ENCODE measurements at places on chromosomes 13 and 19. TPM values are rescaled to one million over a fixed set of nuclear protein-coding genes. Genes with fewer than 3 reads are reported as not detected.

DNA sequence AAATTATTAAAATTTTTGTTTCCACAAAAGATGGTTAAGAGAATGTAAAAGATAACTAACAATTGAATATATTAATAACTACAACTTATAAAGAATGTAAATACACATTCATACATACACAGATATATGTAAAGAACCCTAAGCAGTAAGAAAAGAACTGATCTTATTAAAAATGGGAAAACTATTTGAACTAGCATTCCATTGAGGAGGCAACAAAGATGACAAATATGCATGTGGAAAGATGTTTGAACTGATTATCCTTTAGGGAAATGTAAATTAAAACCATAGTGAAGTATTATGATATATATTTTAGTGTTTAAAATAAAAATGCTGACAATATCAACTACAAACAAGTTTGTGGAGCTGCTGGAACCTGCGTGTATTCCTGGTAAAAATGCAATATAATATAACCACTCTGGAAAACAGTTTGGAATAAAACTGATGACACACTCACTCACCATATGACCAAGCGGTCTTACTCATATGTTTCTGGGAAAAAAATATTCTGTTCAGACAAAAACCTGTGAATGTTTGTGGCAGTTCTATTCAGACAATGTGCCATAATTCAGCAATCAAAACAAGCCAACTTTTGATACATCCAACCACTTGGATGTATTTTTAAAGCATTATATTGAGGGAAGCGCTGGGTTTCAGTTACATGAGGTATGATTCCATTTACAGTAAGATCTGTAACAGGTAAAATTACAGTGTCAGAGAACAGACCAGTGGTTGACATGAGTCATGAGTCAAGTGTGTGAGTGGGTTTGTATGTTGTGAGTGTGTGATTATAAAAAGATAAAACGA lies 694.4 kb upstream of the SLITRK5 start:
- DNase-seq: no peak

Gene SULT2B1
- 0.33 TPM for total RNA-seq

Gene COL4A1
- 120 TPM for total RNA-seq

DNA sequence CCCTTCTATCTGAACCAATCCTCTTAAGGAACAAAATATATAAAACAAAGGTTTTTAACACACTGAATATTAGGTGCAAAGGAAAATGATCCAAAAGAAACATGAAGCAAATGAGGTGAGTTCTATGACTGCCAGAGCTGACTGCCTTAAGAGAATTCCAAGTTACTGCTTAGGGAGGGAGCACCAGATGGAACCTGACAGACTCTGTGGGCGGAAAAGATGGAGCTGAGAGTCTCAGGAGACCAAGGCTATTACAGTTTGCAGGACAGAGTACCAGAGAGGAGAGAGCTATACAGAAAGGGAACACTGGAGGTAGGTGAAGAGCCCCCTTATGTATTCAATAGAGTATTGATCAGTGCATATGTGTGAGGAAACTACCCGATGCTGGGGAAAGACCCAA lies 87.2 kb downstream of the B3GLCT start:
- DNase-seq: no peak

DNA sequence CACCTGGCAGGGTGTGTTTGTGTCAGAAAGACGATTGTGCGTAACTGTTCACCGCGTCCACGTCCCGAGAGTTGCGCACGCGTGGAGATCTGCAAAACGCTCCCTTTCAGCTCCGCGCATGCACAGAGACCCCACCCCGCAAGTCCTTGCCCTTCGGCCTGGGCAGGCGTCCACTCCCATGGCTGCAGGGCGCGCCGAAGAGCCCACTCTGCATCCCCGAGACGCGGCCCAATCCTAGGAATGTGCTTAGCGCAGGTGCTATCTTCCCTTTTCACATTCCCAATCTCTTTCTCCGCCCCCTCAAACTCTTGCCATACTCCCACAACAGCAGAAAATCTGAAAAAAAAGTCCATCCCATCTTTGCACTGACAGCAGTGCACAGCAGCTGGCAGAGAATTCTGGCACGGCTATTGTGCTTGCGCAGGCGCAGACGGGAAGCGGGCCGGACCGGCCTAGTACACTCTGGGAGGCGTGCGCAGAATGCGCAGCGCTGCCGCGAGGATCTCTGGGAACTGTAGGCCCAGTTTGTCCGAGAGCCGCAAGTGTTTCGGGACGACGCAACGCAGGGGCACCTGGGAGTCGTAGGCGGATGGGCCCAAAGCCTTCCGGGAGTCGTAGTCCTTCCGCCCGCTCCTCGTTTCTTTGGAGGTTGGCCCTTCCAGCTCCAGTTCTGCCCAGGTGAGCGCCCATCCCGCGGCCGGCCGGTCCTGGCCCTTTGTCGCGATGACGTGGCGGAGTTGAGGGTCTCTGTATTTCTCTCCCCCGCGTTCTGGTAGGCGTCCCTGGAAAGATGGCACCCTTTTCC lies 23.1 kb downstream of the ZNF175 start:
- DNase-seq: peak; percentile 98

GRCh38 chr13:99962242-99962641 lies 9.3 kb downstream of the ZIC5 start:
- DNase-seq: no peak

DNA sequence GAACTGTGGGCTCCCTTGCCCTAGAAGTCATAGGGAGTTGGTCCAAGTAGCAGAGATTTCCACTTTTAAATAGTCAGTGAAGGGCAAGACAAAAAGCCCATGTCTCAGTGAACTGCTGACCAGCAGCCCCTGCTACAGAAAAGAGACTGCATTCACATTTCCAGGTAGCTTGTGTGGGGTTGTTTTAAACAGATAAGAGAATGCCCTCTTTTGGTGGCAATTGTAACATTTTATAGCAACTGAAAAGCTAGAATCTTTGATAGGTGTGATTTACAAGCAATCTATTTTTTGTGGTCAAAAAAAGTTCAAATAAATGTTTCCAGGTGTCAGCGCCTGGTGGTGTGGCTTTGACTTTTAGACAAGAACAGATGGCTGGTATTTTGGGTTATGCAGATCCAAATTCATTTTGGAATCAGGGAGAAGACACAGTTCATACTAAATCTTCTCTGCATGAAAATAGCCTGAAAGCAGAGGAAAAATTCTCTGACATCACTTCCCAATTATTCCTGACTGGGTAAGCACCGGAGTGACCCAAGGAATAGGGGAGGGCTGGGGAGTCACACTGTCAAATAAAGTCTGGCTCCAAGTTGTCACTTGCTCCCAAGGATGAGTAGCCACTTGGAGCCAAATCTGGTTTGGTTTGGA lies 26.2 kb upstream of the GPR12 start:
- DNase-seq: no peak

DNA sequence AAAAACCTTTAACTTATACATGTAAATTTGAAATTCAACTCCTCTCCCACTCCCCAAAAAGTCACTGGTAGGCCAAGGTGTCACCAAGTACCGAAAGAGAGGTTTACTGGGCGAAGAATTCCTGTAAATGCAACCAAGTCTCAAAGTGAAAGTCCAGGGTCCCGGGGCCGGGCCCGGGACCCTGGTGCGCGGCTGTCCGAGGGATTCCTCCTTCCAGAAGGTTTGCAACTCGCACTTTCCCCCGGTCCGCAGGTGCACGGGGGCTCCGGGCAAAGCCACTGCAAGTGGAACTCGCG lies 1.1 kb downstream of the STK24 start:
- no peak for DNase-seq

GRCh38 chr19:47267350-47267759 lies 7.3 kb upstream of the INAFM1 start:
- no peak for DNase-seq

DNA sequence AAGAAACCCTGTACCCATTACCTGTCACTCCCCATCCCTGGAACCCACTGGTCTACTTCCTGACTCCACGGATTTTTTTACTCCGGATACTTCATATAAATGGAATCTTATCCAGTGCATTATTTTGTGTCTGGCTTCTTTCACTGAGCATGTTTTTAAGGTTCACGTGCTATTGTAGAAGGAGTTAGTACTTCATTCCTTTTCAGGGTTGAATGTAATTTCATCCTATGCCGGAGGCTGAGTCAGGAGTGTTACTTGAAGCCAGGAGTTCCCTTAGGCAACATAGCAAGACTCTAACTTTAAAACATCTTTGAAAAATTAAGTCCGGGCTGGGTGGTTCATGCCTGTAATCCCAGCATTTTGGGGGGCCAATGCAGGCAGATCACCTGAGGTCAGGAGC lies 17.9 kb upstream of the ELAVL1 start:
- DNase-seq: no peak

DNA sequence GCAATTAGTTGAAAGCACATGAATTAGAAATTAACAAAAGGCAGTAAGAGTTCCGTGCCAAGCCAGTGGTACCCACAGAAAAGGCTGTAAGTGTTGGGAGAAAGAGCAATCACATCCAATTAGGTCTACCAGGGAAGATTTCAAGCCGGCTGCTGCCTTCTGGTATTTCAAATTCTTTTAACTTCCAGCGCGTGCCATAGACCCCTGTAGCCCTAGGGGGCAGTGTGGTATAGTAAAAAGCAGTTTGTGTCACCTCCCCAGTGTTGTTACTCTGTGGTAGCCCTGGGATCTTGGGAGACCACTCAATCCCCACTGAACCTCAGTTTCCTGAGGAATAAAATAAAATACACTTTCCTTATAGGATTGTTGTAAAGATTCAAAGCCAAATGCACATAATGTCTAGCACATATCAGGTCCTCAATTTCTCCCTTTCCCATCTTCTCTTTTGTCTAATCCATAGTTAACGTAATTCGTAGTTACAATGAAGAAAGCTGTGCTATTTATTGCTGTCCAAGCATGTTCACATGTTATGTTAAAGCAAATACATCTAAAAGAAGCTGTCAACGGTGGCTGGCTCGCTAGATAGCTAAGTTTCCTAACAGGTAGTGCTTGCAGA lies 230.2 kb downstream of the TDRD3 start:
- DNase-seq: no peak

Gene ZNF614
- total RNA-seq: 5.5 TPM

All from left ventricle myocardium inferior (tissue), 1 donor.